ENCODE measurements at places on chromosomes 3 and 15. TPM values are rescaled to one million over a fixed set of nuclear protein-coding genes. Genes with fewer than 3 reads are reported as not detected.

DNA sequence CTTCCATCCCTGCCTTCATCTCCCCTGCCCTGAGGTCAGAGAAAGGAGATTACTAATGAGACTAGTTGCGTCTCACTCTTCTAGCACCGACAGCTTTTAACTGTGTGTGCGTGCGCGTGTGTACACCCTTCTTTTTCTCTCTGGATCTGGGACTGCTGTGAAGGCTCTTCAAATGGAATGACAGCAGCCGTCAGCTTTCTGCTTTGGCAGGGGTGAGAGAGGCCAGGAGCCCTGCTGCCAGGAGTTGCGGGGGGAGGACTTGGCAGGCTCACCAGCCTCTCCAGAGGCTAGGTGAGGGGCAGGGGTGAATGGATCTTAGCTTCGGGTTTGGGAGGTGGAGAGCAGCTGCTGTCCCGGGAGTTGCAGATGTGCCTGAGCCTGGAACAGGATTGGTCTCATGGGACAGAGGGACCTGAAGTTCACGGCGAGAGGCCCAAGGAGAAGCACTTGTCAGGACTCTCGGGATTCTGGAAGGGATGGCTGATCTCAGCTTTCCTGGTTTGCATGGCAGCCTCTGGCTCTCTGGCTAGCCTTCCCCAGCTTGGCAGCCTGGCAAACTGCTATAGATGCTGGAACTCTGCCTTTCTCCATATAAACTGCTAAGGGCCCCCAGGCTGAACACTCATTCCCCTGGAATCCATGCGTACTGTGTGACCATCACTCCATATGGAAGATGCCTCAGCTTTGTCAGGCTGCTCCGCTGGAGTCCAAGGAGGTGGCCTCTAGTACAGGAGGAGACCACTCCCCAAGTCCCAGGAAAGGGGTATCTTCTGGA is 16.6 kb downstream of the TEX264 start:
- DNase-seq, result no peak

GRCh38 chr15:34334672-34335071 is 2.9 kb downstream of the SLC12A6 start:
- DNase-seq, result no peak

The SCG5 gene
- total RNA-seq, result 6.1 TPM

The ACKR2 gene
- total RNA-seq, result 7.9 TPM

Measured in vagina (tissue), 2 donors.